Bronchial smooth muscle cell (primary cell): ENCODE measurements at places on chromosomes 11 and 22. TPM values are rescaled to one million over a fixed set of nuclear protein-coding genes. Genes with fewer than 3 reads are reported as not detected.

Gene GAS2
- 0.63 and 1.0 TPM in 2 replicates for total RNA-seq

Gene LIF
- total RNA-seq: 12.8 and 33.7 TPM in 2 replicates

Gene ALX4
- total RNA-seq: 0.32 and 2.1 TPM in 2 replicates

Gene TMEM41B
- total RNA-seq: 31.9 and 44.4 TPM in 2 replicates

Gene TSGA10IP
- total RNA-seq: 0.16 TPM in 1 of 2 replicates, not detected in the other

Gene PNPLA5
- total RNA-seq: 0.16 TPM in 1 of 2 replicates, not detected in the other

Gene RFPL1
- total RNA-seq: not detected in 2 replicates

Gene CATSPERZ
- 0.43 and 0.95 TPM in 2 replicates for total RNA-seq

Gene TMPRSS5
- 0.16 TPM in 1 of 2 replicates, not detected in the other for total RNA-seq

Gene ZBTB16
- under 0.01 and 0.34 TPM in 2 replicates for total RNA-seq
